ENCODE measurements at places on chromosomes 3 and 15.

DNA sequence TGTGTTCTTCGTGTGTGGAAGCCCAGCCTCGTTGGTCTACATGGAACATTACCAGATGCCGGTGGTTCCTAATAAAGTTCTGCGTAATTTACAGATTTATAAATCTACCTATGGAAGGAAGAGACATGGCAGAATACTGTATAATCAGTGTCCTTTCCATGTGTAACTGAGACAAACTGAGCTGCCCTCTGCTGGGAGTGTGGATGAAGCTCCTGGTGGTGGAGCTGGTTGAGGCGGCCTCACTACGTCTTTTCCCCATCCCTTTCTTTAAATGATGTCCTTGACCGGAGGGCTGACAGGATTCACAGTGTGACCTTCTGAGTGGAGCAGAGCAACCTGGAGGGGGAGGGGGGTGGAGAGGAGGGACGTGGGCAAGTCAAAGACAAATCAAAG is 267.0 kb upstream of the CHRM5 start:
- DNase-seq: no peak

GRCh38 chr15:28901987-28902745 is 16.4 kb downstream of the APBA2 start:
- DNase-seq: no peak

GRCh38 chr3:137012097-137012501 is 54.3 kb downstream of the IL20RB start:
- peak; percentile 87 for DNase-seq

- DNase-seq: no peak
Measured at GRCh38 chr3:194095902-194096301, 40.0 kb upstream of the HES1 start.

DNA sequence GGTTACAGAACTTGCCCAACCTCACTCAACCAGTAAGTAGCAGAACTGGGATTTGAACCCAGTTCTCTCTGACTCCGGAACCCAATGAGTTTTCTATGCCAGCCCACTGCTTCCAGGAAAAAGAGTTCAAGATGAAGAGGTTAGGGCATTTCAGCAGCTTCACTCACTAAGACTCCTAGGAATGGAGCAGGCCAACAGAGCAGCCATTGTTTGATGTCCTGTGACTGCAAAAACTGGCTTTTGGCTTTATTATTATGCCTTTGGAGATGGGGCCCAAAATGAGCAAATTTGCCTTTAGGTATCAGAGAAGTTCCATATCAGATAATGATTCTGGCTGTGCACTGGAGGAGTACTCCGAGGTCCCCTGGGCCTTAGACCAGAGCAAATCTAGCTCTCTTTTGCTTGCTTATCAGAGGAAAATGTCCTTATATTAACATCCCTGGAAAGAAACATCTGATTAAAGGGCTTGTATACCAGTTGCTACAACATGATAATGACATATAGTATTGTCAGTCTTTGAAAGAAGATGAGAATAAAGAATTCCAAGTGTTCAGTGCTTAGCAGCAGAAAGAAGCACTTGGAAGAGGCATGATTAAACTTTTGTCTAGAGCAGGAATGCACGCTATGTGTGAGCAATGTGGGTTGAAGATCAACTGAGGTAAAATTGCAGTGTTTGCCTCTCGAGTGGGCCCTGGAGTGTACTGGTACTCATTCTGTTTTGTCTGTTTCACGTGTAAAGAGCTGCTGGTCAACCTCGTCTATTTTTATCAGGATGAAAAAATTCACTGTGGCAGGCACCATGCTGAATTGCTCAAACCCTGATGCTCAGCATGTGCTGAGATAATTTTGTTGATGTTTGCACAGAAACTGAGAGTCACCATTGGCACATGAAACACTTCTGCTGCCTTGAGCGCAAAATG is 21.8 kb upstream of the KLHL24 start:
- no peak for DNase-seq

- no peak for DNase-seq
Measured at GRCh38 chr3:35965908-35966307, 326.6 kb downstream of the ARPP21 start.

GRCh38 chr3:19815805-19816204 is 118.2 kb downstream of the EFHB start:
- DNase-seq: no peak

DNA sequence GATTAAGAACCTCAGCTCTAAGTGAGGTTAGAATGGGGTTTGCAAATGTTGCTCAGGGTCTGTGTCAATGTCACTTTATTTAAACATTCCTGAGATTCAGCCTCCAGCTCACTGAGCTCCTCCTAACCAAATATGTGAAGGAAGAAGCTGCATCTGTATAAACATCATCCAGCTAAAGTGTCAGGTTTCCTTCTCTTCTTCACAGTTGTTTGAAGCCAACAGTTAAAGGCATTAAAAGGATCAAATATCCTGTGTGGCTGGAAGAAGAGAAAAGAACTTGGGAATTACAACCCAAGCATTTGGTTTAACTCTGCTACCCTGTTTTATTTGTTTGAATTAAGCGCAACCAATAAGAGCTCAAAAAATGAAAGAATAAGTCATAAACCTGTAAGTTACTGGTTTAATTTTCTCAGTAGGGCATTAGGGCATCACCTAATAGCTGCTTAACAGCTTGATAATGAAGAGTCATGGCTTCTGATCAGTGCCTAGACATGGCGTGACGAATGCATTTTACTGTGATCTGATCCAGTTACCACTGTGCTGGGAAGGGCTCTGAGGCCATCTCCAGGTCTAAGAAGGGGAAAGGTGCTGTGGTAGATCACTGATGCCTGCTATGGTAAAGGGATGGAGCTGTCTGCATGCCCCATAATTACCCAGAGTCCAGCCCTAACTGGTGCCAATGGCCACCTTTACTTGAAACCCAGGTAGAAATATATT is 165.7 kb upstream of the TSC22D2 start:
- no peak for DNase-seq

DNA sequence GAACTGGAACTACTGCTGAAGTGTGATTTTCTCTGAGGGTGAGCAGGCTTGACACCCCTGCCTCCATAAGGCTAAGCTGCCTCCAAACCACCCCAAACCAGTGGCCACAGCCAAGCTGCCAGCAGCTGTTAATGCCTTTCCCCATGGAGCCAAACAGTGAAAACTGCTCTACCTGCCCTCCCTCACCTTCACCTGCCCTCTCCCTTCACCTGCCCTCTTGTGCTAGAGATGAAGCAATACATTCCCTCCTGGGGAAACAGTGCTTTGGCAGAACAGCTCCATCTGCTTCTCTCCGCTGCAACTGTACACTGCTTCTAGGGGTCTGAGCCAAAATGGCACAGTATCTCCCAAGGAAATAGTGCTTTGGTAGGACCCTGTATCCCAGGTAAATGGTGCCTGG is 374.1 kb downstream of the FHIT start:
- no peak for DNase-seq

DNA sequence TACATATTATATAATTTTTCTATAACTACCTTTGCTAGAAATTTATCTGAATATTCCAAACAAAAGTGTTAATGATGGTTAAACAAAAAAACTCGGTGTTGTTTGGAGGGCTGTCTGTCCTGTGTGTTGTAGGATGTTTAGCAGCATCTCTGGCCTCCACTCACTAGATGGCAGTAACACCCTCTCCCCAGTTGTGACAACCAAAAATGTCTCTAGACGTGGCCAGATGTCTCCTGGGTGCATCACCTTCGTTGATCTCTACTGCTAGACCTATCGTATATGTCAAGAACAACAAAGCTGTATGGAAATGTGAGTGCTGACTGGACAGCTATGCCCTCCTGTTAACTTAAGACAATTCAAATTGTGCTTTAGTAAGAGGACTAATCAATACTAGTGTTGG is 14.1 kb downstream of the ANKRD34C start:
- DNase-seq: no peak

GRCh38 chr3:153038367-153038766 is 123.7 kb upstream of the RAP2B start:
- no peak for DNase-seq

GRCh38 chr3:126058666-126059065 is 25.3 kb downstream of the SLC41A3 start:
- no peak for DNase-seq

DNA sequence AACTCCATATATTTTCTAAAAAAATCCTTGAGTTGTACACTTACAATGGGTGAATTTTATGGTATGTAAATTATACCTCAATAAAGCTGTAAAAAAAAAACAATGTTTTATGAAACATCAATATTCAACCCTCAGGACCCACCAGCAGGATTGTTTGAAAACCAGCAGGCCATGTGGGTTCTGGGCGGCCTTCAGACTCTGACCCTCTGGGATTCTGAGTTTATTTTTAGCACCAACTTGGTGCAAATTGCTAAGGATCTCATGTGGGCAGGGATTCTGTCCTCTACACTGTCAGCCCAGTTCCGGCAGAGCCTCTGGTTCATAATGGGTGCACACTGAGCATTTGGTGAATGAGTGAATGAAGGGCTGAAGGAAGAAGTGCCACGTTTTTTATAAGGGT is 24.2 kb upstream of the TSEN2 start:
- DNase-seq: no peak

GRCh38 chr3:95240395-95240794 is 1177.5 kb downstream of the NSUN3 start:
- DNase-seq: no peak

- no peak for DNase-seq
Measured at GRCh38 chr15:39018966-39019365, 454.4 kb upstream of the RASGRP1 start.

GRCh38 chr15:49096090-49096750 is 50.0 kb upstream of the SECISBP2L start:
- DNase-seq: no peak

GRCh38 chr15:52233405-52233804 is 42.2 kb upstream of the GNB5 start:
- DNase-seq: no peak

- DNase-seq: no peak
Measured at GRCh38 chr3:190041333-190042041, 79.2 kb downstream of the P3H2 start.

- DNase-seq: peak; percentile 75
Measured at GRCh38 chr3:151226088-151226563, 23.1 kb upstream of the GPR171 start.

DNA sequence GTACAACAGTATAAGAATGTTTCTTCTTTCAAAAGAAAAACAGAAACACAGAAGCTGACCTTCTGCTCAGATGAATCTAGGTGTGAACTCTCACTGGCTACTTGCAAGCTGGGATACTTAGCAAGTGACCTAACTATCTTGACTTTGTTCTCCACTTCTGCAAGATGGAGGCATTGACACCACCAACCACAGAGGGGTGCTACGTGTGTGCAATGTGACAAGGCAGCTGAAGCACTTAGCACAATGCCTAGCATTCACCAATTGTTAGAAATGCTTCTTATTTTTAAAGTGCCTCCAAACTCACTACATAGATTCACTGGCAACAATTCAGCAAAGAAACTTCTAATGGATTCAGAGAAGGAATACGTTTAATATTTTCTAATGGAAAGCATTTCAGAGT is 331.4 kb upstream of the WNT5A start:
- no peak for DNase-seq

- no peak for DNase-seq
Measured at GRCh38 chr3:50591196-50591741, 20.3 kb downstream of the CISH start.

DNA sequence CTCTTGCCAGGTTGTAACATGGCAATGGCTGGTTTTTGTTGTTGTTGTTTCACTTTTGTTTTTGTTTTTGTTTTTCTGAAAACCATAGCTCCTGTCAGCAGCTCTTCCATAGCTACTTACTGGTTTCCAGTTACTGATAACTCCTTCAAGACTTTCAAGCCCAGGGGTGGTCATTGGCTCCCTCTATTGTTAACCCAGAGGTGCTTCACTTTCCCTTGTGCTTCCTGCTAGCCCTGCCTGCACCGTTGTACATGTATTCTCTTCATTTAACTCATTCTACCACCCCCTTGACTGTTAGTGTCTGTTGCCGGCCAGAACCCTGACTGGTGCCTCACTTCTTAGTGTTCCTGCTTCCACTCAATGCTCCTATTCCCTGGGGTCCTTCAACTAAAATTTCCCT is 4.2 kb upstream of the TRAT1 start:
- no peak for DNase-seq

GRCh38 chr15:75023872-75024636 is 664 bp downstream of the PPCDC start:
- DNase-seq: no peak

DNA sequence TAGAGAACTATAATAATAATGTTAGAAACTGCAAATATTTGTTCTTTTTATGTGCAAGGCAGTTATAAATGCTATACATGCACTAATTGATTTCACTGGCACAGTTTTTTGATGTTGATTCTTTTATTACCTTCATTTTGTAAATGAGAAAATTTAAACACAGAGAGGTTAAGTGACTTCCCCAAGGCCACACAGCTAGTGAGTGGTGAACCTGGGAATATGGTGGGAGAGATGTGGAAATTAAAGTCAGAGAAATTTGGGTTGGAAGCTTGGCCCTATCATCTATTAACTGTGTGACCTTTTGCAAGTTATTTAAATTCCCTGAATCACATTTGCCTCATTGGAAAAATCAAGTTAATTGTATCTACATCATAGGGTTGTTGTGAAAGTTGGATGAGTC is 39.6 kb upstream of the AKAP13 start:
- DNase-seq: no peak

DNA sequence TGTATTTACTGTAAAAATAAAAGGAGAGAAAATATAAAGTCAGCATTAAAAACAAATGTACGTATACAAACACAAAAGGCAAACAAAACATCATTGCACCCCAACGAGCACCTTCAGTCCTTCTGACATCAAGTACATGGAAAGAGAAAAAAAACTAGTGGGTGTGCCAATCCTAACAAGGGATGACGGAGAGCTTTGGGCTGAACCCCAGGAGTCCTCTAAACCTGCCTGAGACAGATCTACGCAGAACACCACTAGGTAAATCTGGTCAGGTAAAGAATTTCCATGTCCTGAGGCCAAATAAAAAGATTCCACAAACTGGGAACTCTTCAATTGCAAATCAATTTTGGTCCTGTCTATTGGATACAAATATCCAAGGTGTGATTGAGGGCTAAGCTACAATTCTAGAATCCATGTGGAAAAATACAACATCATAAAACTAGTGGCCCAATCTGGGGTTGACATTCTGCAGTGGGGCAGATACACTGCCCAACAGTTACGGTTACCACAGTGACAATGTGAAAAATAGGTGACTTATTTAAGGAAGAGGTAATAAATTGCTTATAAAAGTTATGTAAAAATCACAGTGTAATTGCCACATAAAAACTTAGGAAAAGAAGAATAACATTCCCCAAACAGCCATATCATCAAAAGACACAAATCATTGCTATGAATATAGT is 14.2 kb downstream of the IFT80 start:
- no peak for DNase-seq

GRCh38 chr3:45923755-45924154 is 19.5 kb upstream of the CXCR6 start:
- DNase-seq: peak; percentile 68

DNA sequence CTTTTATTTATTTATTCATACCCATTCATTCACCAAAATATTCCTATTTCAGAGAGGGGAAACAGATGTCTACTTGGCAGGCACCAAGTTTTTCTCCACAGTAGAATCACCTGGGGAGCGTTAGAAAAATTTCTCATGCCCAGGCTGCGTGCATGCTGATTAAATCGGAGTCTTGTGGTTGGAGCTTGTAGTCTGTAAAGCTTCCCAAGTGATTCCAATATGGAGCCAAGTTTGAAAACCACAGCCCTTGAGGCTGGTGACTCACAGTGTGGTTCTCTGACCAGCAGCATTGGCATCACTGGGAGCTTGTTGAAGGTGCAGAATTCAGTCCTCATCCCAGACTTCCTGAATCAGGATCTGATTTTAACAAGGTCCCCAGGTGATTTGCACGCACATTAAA is 49.7 kb downstream of the PDHB start:
- DNase-seq: peak; percentile 97

GRCh38 chr15:44038755-44039191 is 156.3 kb downstream of the FRMD5 start:
- DNase-seq: no peak

Data from HS-5 (cell line).